GM04504 (cell line): ENCODE measurements at places on chromosomes 2 and 18.
A peak's percentile ranks its signal among the peaks of the same experiment; 100 is the strongest.

GRCh38 chr18:7626175-7626921 is 59.2 kb downstream of the PTPRM start:
- DNase-seq, result no peak

DNA sequence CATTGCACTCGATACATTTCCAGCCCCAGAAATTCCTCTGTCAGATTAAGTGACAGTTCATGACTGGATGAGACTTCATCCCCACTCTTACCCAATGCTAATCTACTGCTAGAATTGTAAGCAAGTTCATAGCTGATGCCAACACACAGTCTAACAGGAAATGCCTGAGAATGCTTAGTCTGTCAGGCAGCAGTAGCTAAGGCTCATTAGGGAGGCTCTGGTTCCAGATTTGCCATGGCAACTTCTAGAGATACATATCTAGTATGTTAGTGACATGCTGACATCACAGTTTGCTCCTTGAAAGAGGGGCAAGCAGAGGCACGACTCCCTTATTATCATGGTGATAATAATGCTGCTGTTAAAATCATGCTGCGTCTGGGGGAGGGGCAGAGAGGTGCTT is 198.4 kb downstream of the RBM43 start:
- peak; percentile 71 for DNase-seq

DNA sequence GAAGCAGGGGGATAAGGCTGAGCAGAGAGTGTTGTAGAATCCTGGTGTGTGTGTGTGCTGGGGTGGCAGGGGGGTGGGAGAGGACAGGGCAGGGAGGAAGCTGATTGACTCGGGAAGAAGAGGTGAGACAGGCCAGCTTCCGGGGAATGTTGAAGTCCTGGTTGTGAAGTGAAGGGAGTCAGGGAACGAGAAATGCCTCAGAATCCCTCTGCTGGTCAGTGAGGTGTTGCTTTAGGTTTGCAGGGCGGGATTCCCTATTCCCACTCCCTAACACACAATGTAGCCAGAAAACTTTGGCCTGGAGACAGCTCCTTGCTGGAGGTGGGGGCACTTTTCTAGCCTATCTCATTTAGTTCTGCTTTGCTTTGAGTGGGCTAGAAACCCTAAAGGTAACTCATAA is 265.1 kb downstream of the HAUS1 start:
- no peak for DNase-seq

DNA sequence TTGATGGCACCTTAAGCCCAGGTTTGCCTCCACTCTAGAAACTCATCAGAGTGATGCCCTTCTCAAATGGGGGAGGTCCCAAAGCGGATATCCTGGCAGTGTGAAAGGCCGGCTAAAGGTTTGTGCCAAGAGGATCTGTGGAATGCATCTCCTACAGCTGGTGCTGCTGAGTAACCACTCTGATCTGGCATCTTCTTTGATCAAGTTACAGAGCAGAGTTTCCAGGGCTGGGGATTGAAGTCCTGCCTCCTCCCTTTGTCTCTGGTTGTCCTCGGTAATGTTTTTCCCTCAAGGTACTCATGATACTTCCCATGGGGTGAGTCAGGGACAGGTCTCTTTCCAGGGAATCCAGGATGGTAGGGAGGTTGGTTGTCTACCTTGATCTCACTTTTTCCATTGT is 24.6 kb downstream of the PRKRA start:
- DNase-seq, result no peak

DNA sequence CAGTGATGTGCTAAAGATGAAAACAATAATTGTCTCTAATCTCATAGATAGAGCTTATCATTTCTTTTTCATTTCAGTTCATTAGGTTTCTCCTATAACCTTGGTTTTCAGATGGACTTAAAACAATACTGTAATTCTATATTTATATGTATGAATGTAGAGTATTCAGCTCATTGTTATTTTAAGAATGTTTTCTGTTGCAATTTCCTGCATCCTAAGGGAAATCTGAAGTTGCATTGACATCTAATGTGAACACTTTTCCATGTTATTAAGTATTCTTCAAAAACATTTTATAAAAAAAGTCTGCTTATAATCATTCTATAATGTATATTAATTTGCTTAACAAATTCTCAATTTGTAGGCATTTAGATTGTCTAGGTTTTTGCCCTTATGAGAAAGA is 288.9 kb downstream of the XIRP2 start:
- DNase-seq, result no peak

GRCh38 chr2:48860380-48860779 is 104.9 kb upstream of the LHCGR start:
- no peak for DNase-seq

DNA sequence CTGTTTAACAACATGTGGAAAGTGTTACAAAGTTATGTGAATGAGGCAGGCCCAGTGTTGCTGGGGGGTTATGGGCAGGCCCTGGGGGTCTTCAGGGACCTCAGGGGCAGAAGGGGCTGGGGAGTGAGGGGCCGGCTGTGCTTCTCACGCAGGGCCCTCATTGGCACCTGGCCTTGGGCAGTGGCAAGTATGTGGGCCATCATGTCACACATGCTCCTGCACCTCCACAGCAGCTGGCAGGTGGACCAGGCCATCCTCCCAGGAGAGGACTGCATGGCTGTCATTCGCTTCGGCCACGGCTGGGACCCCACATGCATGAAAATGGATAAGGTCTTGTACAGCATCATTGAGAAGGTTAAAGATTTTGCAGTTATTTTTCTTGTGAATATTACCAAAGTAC is 47.4 kb downstream of the ZNF385B start:
- no peak for DNase-seq

DNA sequence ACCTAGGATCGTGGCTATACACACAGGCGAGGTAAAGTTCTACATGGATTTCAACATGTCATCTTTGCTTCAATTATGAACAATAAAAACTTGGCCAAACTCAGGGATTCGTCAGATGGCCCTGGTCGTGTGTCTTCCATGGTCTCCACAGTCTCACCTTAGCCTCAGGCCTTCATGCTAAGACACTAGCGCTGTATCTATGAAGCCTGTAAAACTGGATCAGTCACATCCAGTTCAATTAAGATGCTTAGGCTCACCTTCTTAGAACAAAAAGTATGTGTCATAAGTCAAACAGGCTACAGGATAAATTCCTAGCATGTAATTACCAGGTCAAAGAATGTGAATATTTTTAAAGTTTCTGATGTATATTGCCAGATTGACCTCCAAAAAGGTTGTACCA is 113.7 kb upstream of the NRP2 start:
- no peak for DNase-seq

- DNase-seq, result no peak
These were observed 67.9 kb downstream of the DGKD start for GRCh38 chr2:233422050-233422639.

- no peak for DNase-seq
These were observed 310.3 kb downstream of the NOL4 start for GRCh38 chr18:33914399-33914798.

GRCh38 chr2:41932241-41933045 is 115.4 kb upstream of the PKDCC start:
- peak; percentile 65 for DNase-seq

GRCh38 chr18:43170586-43170985 is 55.1 kb upstream of the RIT2 start:
- no peak for DNase-seq

GRCh38 chr2:128145651-128146050 is 54.7 kb downstream of the UGGT1 start:
- DNase-seq, result no peak

DNA sequence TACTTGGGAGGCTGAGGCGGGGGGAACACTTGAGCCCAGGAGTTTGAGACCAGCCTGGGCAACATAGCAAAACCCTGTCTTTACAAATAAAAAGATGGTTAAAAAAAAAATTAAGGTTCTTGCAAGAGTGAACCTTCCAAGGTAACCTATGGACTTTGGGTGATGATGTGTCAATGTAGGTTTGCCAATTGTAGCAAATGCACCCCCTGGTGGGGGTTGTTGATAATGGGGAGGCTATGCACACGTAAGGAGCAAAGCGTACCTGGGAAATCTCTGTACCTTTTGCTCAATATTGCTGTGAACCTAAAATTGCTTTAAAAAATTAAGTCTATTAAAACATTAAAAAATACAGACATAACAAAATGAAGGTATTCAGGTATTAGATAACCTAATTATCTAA is 70.4 kb downstream of the CWC22 start:
- no peak for DNase-seq

- DNase-seq, result no peak
These were observed 934.8 kb downstream of the NRXN1 start for GRCh38 chr2:50097148-50097547.

DNA sequence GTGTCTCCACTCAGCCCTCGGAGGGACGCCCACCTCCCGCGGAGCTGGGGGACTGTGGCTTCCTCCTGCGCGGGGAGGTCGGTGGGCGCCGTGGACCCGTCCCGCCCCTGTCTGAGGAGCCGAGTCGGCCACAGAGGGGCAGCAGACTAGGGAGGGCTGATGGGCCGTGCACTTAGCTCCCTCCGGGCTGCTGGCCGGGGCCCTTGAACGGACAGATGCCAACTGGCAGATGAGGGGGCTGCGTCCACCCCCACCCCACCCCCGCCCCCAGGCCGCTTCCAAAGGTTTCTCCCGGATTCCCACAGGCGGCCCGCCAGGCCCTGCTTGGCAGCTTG is 10.4 kb upstream of the UBE2F start:
- DNase-seq, result no peak

- DNase-seq, result no peak
These were observed 174.6 kb upstream of the TPO start for GRCh38 chr2:1238598-1239138.

GRCh38 chr2:209805351-209805750 is 33.7 kb downstream of the UNC80 start:
- DNase-seq, result no peak

- no peak for DNase-seq
These were observed 101.7 kb downstream of the B3GNT2 start for GRCh38 chr2:62297624-62298010.

- DNase-seq, result no peak
These were observed 9.1 kb downstream of the LCLAT1 start for GRCh38 chr2:30456106-30456505.

DNA sequence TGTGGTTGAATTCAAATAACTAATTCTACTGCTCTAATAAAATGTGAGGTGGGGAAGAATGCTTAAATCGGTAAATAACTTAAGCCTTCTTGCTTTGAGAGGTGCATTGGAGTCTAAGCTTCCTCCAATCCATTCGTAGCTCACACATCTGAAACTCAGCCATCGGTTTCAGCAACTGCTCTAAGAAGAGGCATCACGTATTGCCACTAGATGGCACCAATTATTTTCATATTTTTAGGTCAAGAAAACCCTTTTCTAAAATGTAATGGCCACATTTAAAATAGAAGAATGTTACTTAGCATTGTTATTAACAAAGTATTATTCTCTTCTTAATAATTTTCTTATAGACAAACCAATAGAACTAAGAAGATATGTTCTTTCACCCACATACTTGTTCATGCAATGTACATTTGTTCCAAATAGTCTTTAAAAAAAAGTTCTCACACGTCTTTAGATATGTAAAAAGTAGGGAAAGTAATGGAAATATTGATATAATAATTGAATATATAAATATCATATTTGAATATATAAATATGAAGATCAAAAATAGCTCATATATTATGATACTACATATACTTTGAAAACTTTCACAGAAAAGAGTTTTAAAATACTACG is 229.8 kb downstream of the CCDC178 start:
- no peak for DNase-seq

- no peak for DNase-seq
These were observed 68.9 kb downstream of the PTRHD1 start for GRCh38 chr2:24724111-24724775.

DNA sequence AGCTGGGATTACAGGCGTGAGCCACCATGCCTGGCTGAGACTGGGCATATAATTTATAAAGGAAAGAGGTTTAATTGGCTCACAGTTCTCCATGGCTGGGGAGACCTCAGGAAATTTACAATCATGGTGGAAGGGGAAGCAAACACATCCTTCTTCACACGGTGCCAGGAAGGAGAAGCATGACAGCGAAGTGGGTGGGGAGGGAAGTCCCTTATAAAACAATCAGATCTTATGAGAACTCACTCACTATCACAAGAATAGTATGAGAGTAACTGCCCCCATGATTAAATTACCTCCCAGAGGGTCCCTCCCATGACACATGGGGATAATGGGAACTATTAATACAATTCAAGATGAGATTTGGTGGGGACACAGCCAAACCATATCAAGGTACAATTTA is 7.8 kb upstream of the LCLAT1 start:
- no peak for DNase-seq

GRCh38 chr2:149400997-149401396 is 70.6 kb downstream of the LYPD6 start:
- no peak for DNase-seq

DNA sequence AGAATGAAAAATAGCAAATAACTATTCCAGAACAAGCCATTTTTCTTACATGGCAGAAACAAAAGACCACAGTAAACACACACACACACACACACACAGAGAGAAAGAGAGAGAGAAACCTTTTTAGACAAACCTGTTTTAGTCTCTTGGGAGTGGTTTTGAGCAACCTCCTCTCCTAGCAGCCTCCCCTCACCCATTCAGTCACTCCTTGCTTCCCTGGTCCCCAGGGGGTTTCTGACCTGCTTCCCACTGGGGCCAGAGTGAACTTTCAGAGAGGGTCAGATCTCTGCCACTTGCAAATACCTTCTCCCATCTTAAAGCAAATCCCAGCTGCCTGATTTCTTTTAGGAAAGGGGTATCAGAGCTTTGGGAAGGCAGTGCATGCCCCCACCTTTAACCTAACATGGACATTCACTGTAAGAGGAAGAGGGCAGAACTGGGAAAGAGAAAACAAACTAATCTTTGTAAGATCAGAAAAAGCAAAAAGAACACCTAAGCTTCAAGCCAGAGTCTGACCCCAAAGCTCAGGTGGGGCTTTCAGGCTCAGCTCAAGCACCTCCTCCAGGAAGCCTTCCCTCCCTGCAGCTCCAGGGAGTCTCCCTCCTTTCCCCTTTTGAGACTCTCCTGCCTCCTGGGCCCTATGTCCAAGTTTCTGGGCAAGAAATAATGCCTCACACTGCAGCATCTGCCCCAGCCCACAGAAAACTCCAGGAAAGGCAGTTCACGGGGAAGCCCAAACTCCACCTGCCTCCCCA is 2.7 kb downstream of the SDC1 start:
- no peak for DNase-seq

- DNase-seq, result no peak
These were observed 126.8 kb downstream of the CDH20 start for GRCh38 chr18:61459896-61460648.

- DNase-seq, result peak; percentile 10
These were observed 629.9 kb downstream of the NRXN1 start for GRCh38 chr2:50401772-50402653.

GRCh38 chr2:217935901-217936684 is 66.7 kb downstream of the TNS1 start:
- no peak for DNase-seq

GRCh38 chr2:54609647-54610046 is 113.8 kb upstream of the EML6 start:
- no peak for DNase-seq

GRCh38 chr2:134717286-134718022 is 1.3 kb downstream of the TMEM163 start:
- no peak for DNase-seq

GRCh38 chr2:54613794-54614257 is 109.6 kb upstream of the EML6 start:
- no peak for DNase-seq
